Renal pelvis (tissue), 12 donors: ENCODE measurements at places on chromosomes 5 and 9. TPM values are rescaled to one million over a fixed set of nuclear protein-coding genes. Genes with fewer than 3 reads are reported as not detected.

DNA sequence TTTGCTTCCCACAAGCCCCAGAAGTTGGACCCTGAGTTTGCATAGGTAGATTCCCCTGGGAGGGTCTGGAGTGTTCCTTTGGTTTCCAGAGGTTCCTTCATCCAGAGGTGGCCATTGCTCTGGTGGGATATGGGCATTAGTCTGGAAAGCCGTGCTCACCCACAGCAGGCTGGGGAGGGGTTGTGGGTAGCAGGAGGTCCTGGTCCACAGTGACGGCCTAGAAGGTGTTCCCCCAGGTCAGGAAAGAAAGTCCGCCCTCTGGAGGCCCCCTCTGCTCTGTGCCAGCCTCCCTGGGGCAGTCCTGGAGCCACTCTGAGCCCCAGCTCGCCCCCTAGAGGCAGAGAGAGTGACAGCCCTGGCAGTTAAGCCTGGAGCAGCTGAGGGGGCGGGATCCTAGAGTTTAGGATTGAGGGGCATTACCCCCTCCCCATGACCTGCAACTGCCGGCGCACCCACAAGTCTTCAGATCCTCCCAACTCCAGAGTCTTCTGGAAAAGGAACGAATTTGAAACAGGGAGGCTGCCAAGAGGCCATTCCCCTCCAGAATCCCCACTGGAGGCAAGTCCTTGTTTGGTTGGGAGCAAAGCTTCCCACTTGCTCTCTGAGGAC is 36.8 kb downstream of the NDST1 start:
- peak; percentile 24 for DNase-seq

DNA sequence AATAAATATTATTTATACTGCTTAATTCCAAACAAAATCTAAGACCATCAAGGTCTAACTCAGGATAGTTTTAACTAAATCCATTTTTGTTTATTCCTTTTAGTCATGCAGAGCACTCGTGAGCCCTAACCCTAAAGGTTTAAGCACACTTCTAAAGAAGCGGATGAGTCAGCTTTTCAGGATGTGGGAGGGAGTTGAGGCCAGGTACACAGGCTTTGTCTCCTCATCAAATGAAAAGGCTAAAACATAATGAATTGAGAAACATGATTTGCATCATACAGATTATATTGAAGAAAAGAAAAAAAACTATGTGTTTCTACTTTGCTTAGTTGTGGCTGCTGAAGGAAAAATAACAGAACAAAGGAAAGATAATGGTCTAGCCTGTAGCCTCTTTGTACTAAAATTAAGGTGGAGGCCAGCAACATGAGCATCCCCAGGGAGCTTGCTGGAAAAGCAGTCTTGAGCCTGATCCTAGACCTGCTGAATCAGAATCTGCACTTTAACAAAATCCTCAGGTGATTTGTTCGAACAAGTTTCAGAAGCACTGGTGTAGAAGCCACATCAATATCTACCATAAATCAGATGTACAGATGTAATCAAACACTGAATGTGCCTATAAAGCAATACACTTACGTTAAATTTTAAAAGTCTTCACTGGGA is 21.1 kb upstream of the ISCA1 start:
- no peak for DNase-seq

AQP7 gene
- polyA plus RNA-seq = 23.2 TPM

CHMP5 gene
- polyA plus RNA-seq = 110 TPM

- no peak for DNase-seq
Measured at GRCh38 chr9:7510199-7510598, 289.4 kb downstream of the DMAC1 start.

DNA sequence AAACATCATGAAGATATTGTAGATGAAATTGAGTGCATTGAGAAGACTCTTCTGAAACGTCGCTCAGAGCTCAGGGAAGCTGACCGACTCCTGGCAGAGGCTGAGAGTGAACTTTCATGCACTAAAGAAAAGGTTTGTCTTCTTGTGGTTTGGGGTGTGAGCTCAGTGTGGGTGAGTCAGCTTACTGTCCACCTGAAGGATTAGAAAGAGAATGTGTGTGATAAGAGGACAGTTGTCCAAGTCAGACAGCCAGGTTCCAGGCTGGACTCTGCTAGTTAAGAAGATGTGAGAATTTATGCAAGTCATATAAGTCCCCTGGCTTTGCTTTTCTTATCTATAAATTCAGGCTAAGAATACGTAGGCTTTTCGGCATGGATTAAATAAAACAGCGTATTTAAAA is 46.9 kb downstream of the RAB14 start:
- no peak for DNase-seq

PCDHB7 gene
- polyA plus RNA-seq = 4.2 TPM

DNA sequence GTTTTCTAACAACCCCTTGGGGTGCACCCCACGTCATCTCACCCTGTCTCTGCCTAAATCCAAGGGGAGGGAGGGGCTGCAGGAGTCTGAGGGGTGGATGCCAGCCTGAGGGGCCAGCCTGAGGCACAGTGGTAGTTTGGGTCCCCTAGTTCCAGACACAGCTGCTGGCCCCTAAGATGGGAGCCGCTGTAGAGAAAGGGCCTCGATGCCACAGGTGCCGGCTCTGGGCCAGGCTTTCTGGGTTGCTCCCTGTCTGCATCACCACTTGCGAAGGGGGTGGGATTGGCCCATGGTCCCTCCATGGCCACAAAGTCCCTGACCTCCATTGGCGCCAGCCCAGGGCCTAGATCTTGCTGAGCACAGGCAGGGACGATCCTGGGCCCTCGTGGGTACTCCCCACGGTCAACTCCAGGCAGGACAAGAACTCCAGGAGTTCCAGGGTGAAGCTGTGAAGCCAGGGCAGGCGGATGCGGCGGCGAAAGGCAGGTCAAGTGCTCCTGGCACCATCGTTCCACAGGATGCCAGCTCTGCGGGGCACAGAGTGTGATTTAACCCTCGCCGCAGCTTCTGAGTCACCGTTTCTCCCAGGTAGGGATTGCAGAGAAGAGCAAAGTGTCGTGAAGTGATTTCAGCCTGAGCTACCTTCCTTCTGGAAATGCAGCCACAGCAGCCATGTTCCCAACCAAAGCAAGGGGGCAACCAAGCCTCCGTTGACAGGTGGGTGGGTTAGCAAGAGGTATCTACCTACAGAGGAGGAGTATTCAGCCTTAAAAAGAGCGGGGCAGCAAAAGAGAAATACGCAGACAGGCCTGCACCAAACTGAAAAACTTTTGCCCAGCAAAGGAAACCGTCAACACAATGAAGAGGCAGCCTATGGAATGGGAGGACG is 41.6 kb upstream of the EXOC3 start:
- DNase-seq = no peak

GRCh38 chr5:179927824-179928223 is 20.1 kb upstream of the TBC1D9B start:
- no peak for DNase-seq

LCN9 gene
- not detected for polyA plus RNA-seq
